ENCODE measurements at places on chromosomes 4 and X.

- DNase-seq: no peak
These were observed 217.2 kb upstream of the BOD1L1 start for GRCh38 chr4:13844740-13845139.

DNA sequence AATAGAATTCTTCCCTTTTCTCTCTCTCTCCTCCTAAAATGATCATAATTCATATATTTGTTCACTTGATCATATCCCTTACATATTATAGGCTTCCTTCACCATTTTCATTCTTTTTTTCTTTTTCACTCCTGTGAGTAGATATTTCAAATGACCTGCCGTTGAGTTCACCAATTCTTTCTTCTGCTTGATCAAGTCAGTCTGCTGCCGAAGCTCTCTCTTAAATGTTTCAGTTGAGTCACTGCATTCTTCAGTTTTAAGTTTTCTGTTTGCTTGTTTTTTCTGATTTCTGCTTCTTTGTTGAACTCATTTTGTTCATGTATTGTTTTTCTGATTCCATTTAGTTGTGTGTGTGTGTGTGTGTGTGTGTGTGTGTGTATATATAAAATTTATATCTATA, 354.3 kb downstream of the GPAT3 start:
- DNase-seq: no peak

DNA sequence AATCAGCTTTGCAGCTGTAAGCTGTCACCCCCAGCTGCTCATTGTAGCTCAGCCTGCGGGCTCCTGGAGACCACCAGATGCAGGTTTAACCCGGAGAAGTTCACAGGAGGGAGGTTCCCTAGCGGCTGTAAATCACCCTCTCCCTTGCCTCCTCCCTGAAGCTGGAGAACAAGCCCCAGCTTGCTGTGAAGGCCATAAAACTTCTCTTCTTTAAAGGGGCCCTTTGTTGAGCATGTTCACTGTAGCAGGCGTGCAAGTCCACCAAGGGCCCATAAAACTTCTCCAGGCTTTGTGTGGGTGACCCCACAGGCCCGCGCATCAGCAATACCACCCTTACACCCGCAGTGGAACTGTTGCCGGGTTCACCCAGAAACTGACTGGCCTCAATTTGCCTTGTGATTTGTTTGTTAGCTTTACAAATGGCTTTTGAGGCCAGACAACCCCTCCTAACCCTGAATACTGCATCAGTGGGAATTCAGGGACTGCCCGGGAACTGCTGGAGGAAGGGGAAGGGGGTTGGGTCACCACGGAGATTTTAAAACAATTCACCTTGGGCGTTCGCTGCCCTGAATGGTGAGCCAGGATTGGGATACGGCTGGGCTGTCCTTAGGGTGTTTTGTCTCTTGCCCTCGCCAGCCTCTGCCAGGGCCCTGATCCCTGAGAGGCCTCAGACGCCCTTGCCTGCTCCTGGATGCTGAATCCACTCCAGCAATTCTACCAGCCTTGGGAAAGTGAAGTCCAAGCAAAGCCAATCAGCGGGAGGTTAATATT, 49.5 kb upstream of the ATP6AP2 start:
- DNase-seq: no peak

- no peak for DNase-seq
These were observed 289.9 kb downstream of the GASK1B start for GRCh38 chr4:157882901-157883300.

DNA sequence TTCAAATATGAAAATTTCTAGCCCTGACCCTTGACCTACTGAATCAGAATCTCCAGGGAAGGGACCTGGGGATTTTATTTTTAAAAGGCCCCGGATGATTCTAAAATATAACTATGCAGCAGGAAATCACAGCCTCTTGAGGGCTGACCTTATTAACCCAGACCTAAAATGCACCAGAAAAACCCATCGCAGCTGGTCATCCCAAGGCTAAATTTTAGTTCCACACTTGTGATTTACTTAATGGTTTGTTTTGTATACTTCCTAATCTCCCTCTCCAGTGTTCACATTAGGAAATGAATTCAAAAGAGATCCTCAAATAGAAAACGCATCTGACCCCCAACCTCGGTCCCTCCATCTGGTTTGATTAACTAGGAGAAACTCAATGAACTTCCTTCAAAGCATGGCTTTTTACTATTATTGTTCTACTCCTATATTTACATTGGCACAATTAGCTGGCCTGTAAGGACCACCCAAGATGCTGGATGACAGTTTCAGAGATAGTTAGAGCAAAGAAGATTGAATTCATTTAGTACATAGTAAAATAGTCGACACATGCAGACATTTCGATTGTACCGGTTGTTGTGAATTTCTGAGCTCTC, 147.8 kb upstream of the MED14 start:
- no peak for DNase-seq

DNA sequence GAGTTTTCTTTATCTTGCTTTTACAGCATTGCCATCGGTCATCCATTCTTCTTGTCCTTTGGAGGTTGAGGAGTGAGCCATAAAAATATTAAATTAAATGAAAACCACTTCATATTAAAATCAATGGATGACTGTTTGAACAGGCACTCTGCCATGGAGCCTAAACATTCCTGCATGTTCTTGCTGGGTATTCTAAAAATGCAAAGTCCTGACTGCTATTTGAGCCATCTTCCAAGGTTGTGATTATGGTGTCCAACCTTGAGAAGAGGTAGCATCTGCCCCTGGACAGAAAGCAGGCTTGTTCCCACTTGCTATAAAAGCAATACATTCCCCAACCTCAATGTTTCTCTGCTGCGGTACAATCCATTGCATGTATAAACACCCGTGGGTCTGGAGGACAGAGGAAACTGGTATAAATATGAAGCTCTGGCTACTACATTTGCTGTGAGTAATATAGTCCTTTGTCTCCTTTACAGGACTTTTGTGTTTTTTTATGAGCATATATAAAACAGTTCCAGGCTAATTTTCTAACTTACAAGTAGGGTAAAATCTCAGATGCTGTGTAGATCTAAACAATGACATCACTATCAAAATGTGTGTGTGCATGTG, 70.9 kb upstream of the FAT4 start:
- no peak for DNase-seq

GRCh38 chr4:99612281-99612680, 37.7 kb downstream of the MTTP start:
- no peak for DNase-seq

- no peak for DNase-seq
These were observed 23.4 kb downstream of the LANCL3 start for GRCh38 chrX:37594755-37595382.

DNA sequence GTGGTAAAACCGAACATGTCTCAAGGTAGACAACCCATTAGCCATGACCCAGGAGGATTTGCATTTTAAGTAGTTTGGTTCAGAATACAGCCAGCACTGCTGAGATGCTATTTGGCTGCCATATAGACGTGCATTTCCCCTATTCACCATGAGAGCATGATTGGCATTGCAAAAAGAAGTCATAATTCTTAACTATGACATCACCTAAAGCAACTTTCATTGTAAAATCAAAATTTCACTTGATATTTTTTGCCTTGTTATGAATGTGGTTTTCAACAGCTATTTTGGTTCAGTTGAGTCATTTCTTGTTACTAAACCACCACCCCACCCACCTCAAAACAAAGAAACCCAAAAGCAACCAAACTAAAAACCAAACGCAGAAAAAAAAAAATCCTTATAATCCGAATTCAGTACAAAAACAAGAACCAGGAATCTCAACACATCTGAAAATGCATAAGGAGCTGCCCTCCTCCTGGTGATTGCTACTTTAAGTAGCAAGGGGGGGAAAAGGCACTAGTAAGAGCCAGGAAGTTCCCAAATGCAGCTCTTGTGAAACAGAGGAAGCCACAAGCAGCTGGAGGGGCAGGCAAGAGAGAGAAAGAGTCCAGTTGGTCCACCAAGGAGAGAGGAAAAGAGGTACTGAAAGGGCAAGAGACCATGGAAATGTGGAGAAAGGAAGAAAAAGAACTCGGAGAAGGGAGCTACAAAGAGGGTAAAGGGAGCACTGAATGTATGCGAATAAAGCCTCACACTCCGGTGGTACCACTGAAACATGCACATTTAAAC, 3.1 kb downstream of the SLITRK4 start:
- DNase-seq: no peak

DNA sequence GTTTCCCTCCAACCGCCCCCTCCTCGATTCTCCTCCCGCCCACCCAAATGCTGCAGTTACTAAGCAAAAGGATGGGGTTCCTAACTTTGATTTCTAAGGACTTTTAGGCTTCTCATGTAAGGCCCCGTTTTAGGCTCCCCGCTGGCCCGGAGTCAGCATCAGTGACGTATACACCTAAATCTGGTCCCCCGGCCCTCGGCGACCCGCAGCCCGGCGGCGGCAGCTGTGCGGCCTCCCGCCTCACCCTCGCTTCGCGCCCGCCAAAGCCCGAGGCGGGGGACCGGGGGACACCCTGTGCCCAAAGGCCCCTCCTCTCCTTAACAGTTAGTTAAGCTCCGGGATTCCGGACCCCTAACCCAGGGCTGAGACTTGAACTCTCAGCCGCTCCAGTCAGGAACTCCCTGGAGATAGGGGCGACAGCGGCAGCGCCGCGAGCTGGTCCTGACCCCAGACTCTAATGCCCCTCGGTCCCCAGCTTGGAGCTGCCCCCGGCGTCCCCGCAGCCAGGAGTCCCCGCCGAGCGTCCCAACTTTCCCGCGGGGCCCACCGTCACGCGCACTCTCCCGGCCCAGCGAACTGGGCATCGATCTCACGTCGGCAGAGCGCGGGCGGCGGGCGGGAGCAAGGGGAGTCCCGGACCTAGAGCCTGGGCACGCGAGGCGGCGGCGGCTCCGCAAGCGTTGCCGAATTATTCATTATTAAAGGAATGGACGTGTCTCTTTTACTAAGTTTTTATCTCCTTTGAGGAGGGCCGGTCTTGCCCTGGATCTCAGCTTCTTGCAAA, 1.5 kb upstream of the NR3C2 start:
- no peak for DNase-seq

- no peak for DNase-seq
These were observed 153.5 kb upstream of the FAM241A start for GRCh38 chr4:111991797-111992196.

DNA sequence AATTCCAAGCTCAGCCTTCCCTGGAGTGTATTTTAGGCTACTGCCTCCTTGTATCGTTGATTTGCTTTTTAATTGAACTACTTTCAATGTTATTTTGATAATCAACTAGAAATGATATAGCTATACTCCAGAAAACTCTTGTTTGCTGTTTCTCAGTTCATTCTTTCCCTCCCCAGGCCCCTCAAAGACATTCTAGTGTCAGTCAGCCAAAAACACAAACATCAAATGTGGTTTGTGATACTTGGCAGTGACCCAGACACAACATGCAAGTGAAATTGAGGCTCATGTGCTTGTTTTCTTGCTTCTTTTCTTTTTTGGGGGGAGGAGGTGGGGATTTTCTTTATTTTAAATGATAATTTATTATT, 7.6 kb downstream of the FAT4 start:
- no peak for DNase-seq

DNA sequence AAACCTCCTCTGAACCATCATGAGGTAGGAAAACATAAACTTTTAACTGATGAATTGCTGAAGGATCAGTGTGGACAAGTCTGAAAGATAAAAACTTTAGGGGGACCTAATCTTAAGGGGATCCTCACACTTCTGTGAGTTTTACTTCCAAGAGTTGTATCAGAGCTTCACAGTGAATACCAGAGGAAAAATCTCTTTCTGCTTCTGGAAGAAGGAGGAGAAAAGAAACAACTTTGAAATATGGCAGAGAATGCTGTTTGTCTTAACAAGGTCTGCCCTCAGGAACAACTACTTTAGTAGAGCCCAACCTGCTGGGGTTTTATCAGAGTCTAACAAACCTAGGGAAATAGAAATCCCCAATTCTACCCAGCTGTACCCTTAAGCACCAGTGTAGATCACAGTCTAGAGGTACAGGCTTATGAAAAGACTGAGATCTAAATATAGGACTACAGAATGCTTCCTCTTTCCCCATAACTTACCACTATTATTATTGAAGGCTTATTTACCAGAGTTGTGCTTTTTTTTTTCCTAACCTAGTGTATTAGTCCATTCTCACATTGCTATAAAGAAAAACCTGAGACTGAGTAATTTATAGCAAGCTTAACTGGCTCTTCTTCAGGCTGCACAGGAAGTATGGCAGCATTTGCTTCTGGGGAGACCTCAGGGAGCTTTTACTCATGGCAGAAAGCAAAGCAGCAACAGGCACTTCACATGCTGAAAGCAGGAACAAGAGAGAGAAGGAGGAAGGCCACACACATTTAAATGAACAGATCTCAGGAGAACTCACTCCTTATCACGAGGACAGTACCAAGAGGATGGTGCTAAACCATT, 167.9 kb downstream of the CAMK2D start:
- no peak for DNase-seq

GRCh38 chrX:3415011-3415410, 68.6 kb upstream of the MXRA5 start:
- DNase-seq: no peak

- DNase-seq: no peak
These were observed 35.2 kb downstream of the RPA4 start for GRCh38 chrX:96918864-96919263.

GRCh38 chrX:120874678-120875557, 748 bp downstream of the CT47B1 start:
- DNase-seq: no peak

GRCh38 chr4:85659610-85660218, 184.8 kb downstream of the ARHGAP24 start:
- no peak for DNase-seq

- DNase-seq: no peak
These were observed 402.7 kb downstream of the C4orf33 start for GRCh38 chr4:129498626-129499025.

GRCh38 chr4:2135083-2135482, 76.0 kb downstream of the NAT8L start:
- no peak for DNase-seq

DNA sequence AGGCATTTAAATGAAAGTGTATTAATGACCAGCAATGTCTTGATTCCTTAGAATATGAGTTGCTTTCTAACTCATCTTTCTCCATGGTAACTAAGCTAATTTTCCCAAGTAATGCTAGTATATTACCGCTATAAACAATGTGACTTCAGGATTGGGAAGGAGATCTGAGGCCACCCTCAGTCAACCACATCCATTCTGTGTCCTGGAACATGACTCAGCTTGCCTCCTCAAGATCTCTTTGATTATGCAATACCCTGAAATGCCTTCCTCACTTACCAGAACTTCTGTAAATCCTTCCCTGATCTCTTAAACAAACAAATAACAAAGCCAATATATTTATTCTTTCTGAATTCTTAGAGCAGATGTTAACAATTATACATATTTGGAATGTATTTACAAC, 1495.5 kb downstream of the PCDH18 start:
- no peak for DNase-seq

GRCh38 chr4:26842911-26843310, 17.7 kb upstream of the STIM2 start:
- DNase-seq: no peak

GRCh38 chr4:120691106-120691505, 231.4 kb downstream of the PRDM5 start:
- DNase-seq: no peak

- no peak for DNase-seq
These were observed 88.0 kb downstream of the IRF2 start for GRCh38 chr4:184386271-184386781.

DNA sequence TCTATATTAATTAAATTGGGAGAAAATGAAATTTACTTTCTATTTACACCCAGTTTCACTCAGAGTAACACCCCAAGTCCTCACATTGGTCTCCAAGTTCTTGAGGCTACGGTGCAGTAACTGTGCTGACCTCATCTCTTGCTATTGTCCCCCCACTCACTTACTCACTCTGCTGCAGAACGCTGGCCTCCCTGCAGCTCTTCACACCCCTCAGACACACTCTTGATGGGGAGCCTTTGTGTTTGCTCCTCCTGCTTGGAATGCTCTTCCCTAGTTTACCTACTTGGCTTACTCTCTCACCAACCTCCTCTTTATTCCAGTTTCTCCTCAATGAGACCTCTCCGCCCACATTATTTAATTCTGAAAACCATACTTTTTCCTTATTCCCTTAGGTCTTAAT, 22.2 kb upstream of the SPARCL1 start:
- no peak for DNase-seq

Measured in SW 1271 (cell line).